NCI-H187 (cell line): ENCODE measurements at places on chromosomes 1 and 21.

DNA sequence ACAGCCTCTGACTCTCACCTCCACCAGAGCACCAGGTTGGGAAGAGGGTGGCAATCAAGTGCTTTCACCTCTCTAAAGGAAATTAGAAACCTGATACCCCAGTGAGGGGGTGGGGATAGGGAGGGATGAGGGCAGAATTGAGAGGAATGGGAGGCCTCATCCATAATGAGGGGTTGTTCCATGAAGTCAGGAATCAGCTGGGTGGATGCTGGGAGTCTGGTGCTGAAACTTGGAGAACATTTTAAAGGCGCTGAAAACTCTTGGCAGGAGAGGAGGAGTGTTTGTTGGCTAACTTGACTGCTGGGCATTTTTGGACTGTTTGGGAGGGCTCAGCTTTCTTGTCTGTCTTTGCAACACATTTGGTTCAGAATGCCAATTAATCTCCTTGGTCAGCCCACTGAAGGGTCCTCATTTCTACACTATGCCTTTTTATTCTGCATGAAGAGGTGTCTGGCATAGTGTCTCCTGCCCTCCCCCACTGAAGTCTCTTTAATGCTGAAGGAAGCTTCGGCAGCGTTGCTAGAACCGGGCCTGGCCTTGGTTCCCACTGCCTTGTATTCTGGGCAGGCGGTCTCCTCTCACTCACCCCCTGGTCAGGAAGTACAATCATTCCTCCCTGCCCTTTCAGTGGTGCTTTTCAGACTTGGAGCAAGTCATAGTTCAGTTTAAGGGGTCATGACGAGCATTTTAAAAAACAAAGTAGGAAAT, 2.2 kb downstream of the PHGDH start:
- DNase-seq, result no peak

- no peak for DNase-seq
These were observed 38.1 kb downstream of the B3GALT5 start for GRCh38 chr21:39650801-39651200.

DNA sequence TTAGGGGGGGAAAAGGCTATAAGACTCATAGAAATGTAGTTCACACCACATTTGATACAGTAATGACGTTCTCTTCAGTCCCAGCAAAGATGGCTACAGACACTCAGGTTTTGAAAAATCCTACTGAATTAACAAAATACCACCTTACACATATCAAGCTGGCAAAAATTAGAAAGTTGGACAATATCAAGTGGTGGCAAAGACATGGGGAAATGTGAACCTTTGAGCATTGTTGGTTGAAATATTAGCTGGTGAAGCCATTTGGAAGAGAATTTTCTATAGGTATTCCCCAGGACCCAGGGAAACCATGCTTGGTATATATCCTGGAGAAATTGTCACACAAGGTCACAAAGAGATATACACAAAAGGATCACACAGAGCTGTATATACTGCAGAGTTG, 163.0 kb downstream of the ADSS2 start:
- no peak for DNase-seq

DNA sequence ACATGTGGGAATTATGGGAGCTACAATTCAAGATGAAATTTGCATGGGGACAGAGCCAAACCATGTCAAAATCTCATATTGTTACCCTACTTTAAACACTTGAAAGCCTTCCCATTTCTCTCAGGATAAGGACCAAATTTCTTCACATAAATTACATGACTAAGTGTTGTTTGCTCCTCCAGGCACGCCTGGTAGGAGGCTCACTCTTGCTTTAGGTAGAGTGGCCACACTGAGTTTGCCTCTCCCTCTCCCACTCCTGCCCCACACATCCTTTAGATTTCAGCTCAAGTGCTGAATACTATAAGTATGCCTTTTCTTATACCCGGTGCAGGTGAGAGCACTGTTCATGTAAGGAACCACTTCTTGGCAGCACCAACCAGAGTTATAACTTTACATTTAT, 279.1 kb downstream of the DNM3 start:
- no peak for DNase-seq

DNA sequence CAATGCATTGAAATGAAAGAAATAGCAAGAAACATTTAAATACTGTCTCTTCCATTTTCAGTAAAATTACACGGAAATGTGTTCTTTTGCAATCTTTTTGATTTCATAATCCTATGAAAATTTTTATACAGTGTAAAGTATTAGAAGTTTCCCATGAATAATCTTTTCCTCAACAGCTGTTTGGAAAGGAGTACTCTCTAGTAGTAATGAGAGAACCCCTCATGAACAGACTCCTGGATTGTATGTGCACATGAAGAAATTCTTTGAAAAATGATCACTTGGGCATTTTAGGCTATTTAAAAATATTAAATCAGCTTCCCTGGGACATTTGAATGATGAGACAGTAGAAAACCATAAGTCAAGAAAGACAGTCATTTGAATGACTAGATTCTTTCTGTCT, 64.4 kb downstream of the LHX9 start:
- no peak for DNase-seq

DNA sequence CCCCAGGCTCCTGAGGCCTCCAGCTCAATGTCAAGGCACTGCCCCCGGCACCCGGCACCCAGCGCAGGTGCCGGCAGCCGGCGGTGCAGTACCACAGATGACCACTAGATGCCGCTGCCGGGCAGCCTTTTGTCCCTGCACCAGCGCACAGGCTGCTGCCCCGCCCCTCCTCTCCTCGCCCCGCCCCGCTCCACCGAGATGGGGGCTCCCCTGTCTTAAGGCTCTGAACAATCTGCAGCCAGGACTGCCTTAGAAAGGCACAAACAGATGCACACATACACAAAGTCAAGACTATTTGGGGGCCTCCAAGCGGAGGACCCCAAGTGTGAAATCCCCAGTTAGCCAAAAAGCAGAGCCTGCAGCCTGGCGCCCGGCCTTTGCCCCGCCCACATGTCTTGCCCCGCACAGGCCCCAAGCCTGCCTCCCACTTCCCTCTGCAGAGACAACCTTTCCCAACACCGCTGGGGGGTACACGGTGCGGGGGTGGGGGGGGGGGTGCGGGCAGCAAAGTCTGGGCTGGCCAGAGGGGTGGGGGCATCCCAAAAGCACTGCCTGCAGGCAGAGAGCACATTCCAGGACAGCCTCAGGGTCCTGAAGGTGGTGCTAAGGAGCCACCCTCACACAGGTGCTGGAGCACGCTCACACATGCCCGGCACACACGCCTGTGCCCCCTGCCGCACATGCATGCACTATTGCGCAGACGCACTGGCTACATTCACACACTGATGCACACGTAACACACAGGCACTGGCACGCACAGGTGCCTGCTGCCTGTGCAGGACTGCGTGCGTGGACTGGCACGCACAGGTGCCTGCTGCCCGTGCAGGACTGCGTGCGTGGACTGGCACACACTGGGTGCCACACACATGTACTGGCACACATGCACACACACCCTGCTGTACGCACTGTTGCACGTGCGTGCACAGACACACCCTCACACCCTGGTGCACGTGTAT, 37.1 kb downstream of the ARHGEF16 start:
- peak; percentile 1 for DNase-seq

GRCh38 chr1:59609245-59609644, 205.5 kb upstream of the HOOK1 start:
- no peak for DNase-seq

DNA sequence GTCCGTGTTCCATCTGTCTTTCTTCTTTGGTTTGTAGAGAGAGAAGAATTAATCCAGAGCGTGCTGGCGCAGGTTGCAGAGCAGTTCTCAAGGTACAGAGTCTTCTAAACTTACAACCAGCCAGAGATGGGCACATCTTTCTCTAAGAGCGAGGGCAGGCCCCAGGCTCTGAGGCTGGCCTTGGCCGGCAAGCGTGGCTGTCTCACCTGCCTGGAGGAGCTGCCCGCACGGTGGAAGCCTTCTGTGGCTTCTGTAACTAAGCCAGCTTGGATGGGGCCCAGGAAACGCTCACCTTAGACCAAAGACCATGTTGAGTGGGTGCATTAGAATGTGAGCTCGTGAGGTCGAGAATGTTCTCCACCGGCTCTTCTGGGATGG, 78.6 kb downstream of the PDE9A start:
- no peak for DNase-seq

GRCh38 chr1:206070627-206071304, 17.8 kb downstream of the RHEX start:
- DNase-seq, result no peak

DNA sequence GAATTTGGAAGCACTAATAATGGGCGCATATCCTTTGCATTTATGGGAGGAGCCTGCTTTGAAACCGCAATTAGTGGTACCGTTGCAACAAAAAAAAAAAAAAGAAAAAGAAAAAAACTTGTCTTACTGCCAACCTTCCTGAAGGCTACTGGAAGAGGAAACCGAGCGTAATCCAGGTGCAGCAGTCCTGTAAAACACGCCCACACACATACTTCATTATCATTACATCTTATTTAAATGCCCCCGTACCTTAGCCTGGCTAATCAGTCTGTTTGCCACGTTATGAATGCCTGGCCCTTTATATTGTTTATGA, 686 bp upstream of the ZNF281 start:
- no peak for DNase-seq

- DNase-seq, result no peak
These were observed 112.9 kb upstream of the F3 start for GRCh38 chr1:94654459-94654858.

DNA sequence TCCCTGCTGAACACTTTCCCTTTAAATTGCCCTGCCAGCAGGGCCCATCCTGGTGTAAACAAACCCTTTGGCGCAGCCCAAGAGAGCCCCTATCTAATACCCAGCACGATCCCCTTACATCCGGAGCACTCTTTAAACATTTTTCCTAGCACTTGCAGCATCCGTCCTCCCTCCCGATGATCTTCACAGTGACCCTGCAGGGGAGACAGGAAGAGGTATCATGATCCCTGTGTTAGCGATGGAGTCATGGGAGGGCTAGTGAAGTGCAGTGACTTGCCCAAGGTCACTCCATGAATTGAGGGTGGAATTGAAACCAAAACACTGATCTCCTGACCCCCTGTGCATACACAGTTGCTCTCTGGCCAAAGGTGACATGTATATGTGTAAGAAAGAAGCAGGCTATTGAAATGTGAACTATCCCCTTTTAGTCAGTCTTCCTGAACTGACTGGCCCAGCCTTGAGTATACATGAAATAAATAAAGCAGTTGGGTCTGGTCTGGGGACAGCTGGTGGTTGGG, 9.8 kb upstream of the KCNQ4 start:
- no peak for DNase-seq

DNA sequence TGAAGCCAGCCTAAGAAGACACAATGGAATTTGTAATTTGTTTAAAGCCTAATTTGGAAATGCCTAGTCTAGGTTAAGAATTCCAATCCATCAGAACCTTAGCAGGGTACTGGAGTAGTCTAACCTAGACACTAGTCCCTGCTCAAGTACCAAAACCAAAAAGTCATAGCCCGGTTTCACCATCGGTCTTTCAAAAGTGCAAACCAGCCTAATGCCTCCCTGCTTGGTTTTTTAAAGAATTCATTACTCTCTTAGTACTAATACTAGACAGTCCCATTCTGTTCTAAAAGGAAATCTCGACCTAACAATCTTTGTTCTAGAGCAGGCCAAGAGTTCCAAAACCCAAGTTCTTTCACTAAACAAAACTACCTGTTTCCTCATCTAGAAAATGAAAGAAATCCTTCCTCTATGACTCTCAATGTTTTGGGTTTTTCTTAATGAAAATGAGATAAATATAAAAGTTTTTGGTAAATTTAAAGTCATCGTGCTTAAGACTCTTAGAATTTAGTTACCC, 2.6 kb downstream of the PUM1 start:
- no peak for DNase-seq

DNA sequence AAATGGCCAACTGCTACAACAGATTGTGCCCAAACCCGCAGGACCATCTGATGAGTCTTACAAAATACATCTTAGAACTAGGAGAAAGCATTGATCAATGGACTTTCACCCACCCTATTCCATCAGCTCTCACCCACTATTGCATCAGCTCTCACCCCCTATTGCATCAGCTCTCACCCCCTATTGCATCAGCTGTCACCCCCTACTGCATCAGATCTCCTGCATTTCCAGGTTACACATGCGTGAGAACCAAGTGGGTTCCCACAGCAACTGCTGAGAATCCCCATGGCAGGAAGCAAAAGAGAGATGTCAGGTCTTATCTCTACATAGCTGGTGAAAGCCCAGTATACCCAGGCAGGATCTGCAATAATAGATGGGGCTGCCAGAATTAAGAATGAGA, 533.5 kb downstream of the LTN1 start:
- no peak for DNase-seq

DNA sequence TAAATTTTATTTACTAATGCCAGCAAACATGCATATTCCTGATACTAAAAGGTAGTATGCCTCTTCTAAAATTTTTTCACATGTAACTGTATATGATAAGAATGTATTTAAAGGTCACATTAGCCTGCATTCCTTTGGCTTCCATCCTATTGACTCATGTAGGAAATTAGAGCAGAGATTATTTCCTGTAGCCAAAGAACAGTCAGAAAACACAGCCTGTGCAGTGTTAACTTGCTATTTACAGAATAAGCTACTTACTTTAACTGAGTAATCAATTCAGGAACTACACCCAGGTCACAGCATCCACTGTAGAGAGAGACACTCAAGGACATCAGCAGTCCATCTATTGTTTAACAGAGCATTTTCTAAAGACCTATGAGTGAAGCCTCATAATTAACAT, 154.5 kb upstream of the ADGRL4 start:
- DNase-seq, result no peak

DNA sequence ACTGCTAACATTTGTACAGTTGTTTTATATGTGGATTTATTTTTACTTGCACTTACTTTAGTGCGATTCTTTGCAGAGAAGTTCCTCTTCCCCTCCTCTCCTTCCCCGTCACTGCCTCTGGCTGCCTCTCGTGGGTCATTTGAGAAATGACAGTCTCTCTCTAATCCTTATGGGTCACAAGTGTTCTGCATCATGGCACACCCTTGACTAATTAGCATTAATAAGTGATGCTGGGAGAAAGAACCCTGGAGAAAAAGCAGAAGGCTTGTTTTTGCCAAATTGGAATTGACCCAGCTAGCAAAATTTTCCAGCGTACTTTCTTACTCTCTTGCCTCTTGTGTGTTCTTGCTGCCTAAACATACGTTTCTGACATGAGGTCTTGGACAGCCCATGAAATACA, 301.2 kb downstream of the DUSP10 start:
- DNase-seq, result no peak

DNA sequence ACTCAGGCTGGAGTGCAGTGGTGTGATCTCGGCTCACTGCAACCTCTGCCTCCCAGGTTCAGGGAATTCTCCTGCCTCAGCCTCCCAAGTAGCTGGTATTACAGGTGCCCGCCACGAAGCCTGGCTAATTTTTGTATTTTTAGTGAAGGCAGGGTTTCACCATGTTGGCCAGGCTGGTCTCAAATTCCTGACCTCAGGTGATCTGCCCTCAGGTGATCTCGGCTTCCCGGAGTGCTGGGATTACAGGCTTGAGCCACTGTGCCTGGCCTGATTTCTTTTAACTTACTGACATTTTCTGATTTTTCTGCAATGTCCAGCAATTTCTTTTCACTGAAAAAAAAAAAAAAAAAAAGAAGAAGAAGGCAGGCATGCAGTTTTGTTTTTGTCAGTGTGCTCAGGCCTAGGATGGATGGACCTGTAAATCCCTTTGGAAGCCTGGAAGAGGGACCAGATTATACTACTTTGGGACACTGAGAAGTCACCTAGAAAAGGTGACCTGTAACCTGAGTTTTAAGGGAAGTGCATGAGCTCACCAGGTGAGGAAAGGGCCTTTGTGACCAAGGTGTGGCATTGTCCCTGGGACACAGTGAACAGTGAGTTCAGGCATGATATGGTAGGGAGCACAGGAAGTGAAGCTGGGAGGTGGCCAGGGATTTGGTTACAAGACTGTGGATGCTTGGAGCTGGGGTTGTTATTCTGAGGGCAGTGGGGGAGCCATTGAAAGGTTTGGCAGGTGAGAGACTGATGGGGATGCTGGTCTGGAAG, 2.7 kb upstream of the TMEM61 start:
- no peak for DNase-seq

GRCh38 chr1:110239441-110240430, 29.6 kb downstream of the KCNC4 start:
- DNase-seq, result no peak
